ENCODE measurements at places on chromosomes 3 and 15. TPM values are rescaled to one million over a fixed set of nuclear protein-coding genes. Genes with fewer than 3 reads are reported as not detected.

FOXL2 gene
- 3.3 TPM for total RNA-seq

ACTRT3 gene
- total RNA-seq, result 2.8 TPM

HCN4 gene
- total RNA-seq, result 0.22 TPM

MINAR1 gene
- total RNA-seq, result 0.67 TPM

C3orf22 gene
- not detected for total RNA-seq

UBA7 gene
- 0.31 TPM for total RNA-seq

IL17RE gene
- total RNA-seq, result 0.98 TPM

BFSP2 gene
- total RNA-seq, result not detected

GREM1 gene
- 6.6 TPM for total RNA-seq

SNX22 gene
- 0.96 TPM for total RNA-seq

COL6A5 gene
- total RNA-seq, result not detected

ZPLD1 gene
- not detected for total RNA-seq

C3orf49 gene
- total RNA-seq, result not detected

IFT57 gene
- 40.2 TPM for total RNA-seq

All from A549 treated with CpdA at 1 μM for 4 hours (cell line).